NCI-H82 (cell line): ENCODE measurements at places on chromosomes 13 and 19.

GRCh38 chr13:33228648-33229445 lies 56.7 kb downstream of the STARD13 start:
- DNase-seq = peak; percentile 71

DNA sequence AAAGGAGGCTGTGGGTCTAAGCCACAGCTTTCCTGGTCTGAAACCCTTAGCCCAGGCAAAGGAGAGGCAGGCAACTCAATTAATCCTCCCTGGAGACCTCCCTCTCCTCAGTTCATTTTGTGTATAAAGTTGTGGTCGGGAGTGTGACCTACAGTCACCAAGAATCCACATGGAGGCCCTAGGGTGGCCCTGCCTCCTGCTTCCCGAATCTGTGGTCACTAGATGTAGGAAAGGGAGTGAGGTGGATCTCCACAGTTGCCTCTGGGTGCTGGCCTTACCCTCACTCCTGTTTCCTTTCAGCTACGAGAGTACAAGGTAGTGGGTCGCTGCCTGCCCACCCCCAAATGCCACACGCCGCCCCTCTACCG lies 1.3 kb downstream of the RPL18A start:
- no peak for DNase-seq

- DNase-seq = no peak
Observed at GRCh38 chr19:6482343-6482686, 728 bp upstream of the DENND1C start.

DNA sequence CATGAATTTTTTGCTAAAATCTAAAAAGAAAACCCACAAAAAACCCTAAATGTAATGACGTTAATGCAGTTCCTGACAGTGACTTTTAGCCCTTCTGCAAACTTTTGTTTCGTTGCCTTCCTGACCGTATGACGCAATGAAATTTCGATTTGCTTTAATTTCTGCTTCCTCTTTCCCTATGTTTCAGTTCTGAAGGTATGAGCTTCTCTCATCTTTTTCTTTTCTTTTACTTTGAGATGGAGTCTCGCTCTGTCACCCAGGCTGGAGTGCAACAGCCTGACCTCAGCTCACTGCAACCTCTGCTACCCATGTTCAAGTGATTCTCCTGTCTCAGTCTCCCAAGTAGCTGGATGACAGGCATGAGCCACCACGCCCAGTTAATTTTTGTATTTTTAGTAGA lies 6.1 kb upstream of the LILRA5 start:
- no peak for DNase-seq

GRCh38 chr19:35120492-35120891 lies 4.9 kb downstream of the FXYD3 start:
- DNase-seq = peak; percentile 91

DNA sequence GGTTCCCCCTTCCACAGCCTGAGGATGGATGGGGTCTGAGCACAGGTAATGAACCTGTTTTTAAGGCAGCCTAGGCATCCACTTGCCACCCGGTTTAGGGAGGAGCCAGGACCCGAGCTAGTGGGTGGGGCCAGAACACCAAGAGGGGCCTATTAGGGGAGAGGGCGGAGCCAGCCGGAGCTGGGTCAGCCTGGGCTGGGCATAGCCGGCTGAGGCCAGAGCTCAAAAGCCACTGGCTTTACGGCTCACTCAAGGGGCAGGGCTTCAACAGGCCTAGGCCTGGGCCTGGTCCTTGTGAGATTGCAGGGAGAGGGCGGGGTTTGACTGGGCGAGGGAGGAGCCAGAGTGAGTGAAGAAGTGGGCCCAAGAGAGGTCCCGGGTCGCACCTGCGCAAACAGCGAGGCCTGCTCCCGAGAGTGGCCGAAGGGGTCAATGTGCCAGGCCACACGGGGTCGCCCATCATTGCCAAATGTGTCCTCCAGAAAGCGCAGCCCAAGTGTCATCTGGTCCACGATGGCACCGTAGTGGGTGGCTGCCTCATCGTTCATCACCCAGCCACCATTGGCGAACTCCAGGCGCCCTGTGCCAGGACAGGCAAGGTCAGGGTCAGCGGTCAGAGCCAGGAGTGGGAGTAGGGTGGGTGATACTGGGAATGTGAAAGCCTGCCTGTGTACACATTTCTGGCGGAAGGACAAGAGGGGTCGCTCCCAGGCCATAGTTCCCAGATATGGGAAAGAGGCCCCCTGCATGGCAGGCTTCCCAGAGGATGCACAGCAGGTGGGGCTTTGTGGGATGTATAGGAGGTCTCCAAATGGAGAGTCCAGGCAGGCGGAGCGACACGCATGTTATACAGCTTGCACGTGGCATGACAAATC lies 1.9 kb downstream of the MAN2B1 start:
- DNase-seq = peak; percentile 82

DNA sequence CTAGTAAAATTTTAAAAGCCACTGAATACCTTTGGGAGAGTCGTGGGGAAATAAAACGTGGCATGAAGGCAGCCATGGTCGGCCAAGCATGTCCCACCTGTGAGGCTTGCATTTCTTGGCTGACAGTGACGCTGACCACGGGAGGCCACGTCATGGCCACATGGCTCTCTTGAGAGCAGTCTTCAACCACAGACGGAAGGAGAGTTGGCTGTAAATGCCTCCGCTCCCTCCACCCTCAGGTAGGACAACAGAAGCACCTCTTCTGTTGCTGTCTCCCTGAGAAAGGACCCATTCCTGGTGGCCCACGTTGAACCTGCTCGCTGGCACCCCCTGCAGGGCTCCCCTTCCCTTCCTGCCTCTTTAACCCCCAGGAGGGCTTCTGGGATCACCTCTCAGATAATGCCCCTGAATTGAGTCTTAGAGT lies 10.6 kb upstream of the LRRC25 start:
- peak; percentile 68 for DNase-seq

- DNase-seq = peak; percentile 21
Observed at GRCh38 chr19:29121684-29122083, 91.3 kb downstream of the UQCRFS1 start.

DNA sequence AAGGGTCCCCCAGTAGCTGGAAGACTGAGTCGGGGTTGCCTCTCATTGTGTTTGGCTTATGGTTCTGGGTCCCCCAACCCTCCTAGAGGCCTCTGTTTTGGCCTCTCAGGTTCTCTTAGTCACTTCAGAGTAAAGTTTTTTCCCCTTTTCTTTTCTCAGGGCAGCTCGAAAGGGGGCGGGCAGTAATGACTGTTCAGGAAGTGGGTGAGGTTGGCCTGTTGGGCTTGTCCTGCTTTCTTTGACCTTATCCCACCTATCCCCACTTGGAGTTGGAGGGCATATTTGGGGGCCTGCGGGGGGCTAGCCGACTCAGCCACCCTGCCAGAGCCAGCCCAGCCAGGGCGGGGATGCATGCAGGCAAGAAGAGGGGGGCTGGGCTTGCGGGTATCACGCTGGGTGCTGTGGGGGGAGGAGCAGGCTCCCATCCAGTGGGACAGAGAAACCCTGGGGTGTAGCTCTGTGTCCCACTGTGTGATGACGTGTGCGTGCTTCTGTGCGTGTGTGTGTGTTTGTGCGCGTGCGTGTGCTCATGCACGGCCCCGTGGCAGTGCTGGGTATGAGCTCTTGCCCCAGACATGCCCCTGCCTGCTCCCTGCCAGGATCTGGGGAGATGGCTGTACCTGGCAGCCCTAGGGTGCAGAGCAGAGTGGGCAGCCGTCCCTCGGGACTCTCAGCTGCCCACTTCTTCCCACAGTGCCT lies 1.4 kb downstream of the CIC start:
- DNase-seq = no peak

DNA sequence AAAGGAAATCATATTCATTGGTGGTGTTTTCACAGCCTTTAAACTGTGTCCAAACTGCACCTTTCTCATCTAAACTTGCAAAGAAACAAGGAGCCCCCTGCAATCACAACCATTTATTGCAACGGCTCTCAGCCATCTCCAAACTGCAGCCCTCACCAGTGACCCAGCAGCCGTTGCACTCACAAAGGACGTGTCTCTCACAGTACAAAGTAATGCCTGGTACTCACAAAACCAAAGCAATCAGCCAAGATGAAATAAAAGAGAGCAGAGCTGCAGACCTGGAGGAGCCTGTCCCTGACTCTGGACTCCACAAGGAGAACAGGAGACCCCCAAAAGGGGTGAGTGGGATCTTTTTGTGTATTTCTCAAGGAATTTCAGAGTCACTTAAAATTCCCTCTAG lies 20.2 kb upstream of the CEACAM21 start:
- DNase-seq = no peak

DNA sequence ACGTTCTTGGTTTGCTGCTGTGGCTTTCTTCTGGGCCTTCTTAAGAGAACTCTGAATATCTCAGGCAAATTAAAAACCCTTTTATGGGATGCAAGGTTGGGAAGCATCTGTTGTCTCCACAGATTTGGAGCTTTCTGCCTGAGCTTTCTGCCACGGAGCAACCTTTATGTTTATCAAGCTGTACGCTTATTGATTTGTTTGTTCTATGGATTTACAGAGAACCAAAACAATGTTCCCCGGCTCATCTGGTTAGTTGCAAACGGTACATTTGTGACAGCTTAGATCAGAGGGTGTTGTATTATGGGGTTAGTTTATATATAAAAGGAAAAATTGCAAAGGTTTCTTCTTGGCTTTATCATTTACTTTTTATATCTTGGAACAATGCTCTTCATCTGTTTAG lies 479.6 kb downstream of the DIAPH3 start:
- DNase-seq = peak; percentile 98

- DNase-seq = no peak
Observed at GRCh38 chr19:38842439-38843174, 7.2 kb downstream of the HNRNPL start.

GRCh38 chr19:8445488-8446001 lies 770 bp downstream of the HNRNPM start:
- peak; percentile 46 for DNase-seq

- DNase-seq = no peak
Observed at GRCh38 chr13:90396266-90396665, 951.2 kb upstream of the MIR17HG start.

DNA sequence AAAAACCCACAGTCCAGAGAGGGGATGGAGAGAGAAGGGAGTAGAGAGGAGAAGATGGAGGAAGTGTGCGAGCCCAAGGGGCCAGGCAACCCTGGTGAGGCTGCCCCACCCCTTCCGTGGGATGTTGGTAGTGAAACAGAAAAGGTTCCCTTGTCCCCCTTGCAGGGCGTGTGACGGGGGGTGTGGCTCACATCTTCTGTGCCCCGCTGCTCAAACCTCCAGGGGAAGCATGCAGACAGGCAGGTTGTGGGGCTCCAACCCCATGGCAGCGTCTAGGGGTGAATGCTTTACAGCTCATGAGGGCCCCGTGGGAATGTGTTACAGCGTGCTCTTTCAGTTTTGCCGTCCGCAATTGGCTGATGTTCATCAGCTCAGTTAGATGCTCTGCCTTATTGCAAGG lies 14.7 kb upstream of the EVI5L start:
- no peak for DNase-seq

GRCh38 chr19:1001538-1002166 lies 1.4 kb downstream of the GRIN3B start:
- peak; percentile 61 for DNase-seq

- no peak for DNase-seq
Observed at GRCh38 chr13:22880741-22881720, 299.7 kb upstream of the SGCG start.

DNA sequence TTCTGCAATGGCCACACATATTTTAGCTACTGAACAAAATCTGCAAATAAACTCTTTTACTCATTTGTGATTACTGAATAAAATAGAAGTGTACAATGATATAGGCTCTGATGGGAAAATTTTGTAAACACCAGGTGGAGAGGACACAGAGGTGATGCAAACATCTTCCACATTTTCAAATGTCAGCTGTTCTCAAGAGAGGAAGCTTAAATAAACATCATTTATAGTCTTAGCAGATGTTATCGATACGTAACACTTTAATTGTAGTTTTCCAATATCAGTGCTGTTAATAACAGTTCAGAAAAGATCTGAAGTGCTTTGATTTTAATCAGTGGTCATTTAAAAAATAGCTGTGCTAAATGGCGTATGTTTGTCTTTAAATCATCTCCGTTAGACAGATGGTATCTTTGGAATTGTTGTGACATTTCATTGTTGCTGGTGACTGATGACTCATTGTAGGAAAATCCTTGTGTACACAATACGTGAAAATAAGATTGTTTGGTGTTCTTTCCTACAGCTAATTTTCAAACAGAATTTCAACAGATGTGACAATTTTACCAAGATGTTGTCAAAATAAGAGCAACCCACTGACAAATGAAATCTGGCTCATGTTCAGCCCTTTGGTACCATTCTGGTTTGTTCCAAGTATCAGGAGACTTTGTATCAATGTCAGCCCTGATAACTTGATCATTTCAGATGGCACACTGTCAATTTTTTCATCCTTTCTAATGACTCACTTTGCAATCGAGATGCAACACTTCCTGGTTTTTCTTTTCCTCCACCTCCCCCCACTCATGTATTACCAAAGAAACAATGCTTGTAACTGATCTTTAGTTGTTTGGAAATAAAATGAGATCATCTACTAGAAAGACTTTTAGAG lies 516.0 kb downstream of the DCT start:
- peak; percentile 84 for DNase-seq

DNA sequence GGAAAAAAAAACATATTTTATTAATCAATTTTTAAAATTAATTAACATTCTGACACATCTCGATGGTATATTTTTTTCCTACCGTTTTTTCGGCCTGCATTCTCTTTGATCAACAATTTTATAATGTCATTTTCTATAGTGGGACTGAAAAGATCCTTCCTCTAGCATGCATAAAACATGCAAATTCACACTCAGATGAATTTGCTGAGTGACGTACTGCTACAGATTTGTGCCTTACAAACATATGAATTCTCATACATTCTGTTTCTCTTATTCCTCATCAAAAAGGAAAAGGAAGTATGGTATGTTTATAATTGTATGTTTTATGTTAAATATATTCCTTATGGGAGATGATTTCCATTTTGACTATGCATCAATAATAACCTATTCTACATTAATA lies 458.2 kb downstream of the TSHZ3 start:
- DNase-seq = no peak

DNA sequence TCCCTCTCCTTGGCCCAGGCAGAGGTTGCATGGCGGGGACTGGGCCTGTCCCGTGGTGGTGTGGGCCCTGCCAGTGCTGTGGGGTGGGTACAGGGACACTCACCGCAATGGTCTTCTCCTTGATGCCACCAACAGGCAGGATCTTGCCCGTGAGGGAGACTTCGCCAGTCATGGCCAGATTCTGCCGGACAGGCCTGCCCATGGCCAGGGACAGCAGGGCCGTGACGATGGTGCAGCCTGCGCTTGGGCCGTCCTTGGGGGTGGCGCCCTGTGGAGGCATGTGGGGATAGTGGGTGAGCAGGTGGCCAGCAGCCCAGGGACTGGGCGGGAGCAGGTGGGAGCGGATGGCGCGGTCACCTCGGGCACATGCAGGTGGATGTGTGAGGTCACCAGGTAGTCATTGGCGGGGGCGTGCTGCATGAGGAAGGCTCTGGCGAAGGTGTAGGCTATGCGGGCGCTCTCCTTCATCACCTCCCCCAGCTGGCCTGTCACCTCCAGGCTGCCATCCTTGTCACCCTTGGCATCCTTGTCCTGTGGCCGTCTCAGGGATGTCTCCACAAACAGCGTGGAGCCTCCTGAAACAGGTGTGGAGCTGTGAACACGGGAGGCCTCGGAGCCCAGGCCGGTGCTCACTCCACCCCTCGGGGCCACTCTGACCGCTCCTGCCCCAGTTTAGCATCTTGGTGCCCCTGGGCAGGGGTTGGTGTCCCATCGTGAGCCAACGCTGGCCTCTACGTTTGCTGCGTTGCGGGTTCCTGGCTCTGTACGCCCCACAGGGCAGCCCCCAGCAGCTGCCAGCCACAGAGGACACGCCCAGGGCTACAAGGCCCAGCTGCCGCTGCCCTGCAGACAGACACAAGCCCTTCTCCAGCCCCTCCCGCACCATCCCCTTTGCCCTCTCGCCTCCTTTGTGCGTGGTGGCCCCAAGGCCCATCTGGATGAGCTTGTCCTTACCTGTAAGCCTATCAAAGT lies 3.4 kb downstream of the RPL36 start:
- DNase-seq = peak; percentile 33

GRCh38 chr13:43663474-43664090 lies 123.2 kb downstream of the ENOX1 start:
- no peak for DNase-seq
